NCI-H187 (cell line): ENCODE measurements at places on chromosomes 4 and X.

DNA sequence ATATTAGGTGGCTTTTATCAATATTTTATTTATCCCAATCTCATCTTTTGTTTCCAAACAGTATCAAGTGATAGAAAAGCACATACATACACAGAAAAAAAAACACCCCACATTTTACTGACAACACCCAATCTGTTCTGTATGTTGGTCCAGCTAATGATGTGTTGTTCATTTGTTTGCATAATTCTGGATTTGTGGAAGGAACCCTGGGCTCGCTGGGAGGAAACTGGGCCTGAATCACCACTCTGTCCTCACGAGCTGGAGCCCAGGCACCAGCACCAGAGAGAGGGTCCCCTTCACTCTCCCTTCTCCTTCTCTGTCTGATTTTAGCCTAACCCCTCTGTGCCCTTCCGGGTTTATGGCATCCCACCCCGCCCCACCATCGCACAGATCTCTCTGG, 79.8 kb downstream of the PSAPL1 start:
- DNase-seq: no peak

DNA sequence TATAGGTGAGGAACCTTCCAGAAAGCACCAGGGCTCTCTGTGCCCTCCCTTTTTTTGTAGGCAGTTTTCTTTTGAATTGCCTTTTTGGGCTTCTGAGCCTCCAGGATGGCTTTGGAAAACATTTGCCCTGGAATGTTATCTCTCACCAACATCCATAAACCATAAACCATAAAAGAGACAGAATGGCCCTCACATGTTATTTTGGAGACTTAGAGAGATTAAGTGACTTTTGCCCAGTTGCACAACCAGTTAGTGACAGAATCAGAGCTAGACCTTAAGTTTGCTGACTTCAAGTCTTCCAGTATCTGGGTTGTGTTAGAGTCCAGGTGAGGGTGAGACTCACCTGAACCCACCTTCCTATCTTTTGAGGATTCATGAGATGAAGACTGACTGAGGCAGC, 153.0 kb upstream of the STX18 start:
- no peak for DNase-seq

- no peak for DNase-seq
Measured at GRCh38 chrX:15241301-15241700, 28.6 kb downstream of the ASB9 start.

- DNase-seq: no peak
Measured at GRCh38 chr4:89723096-89723495, 113.9 kb downstream of the SNCA start.

DNA sequence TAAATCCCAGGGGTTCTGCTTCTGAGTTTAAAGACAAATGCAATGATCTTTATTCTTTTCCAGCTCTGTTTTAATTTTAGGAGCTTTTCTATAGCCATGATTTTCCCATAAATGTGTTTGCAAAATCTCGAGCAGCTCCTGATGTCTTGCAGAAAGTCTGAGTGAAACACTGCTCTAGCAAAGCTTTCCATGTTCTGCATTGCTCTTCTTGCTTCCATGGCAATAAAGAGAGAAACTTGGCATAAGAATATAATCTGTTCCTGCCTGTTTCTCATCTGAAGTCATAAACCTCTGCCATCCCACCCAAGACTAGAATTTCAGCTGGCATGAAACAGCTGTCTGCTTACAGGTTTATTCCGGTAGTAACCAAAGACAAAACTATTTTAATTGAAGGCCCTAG, 254.5 kb downstream of the SPRY1 start:
- no peak for DNase-seq

DNA sequence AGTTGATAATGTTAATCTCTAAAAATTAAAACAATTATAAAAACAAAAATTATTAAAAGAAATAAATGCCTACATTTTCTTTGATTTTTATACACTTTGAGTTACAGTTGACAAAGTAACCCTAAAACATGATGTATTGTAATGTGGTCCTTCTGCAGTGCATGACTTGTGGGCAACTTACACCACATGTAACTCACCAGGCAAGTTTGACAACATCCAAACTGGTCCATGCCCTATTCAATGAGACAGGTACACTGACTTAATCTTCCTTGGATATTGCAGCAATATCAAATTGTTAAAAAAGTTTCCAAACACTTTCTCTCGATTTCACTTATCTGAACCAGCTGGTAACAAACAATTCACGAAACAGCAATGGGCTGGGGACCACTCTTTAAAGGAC, 81.5 kb downstream of the FTHL17 start:
- DNase-seq: no peak

- DNase-seq: no peak
Measured at GRCh38 chr4:83850435-83850834, 314.5 kb downstream of the GPAT3 start.

GRCh38 chrX:3743801-3744439, 30.5 kb upstream of the PRKX start:
- DNase-seq: no peak

DNA sequence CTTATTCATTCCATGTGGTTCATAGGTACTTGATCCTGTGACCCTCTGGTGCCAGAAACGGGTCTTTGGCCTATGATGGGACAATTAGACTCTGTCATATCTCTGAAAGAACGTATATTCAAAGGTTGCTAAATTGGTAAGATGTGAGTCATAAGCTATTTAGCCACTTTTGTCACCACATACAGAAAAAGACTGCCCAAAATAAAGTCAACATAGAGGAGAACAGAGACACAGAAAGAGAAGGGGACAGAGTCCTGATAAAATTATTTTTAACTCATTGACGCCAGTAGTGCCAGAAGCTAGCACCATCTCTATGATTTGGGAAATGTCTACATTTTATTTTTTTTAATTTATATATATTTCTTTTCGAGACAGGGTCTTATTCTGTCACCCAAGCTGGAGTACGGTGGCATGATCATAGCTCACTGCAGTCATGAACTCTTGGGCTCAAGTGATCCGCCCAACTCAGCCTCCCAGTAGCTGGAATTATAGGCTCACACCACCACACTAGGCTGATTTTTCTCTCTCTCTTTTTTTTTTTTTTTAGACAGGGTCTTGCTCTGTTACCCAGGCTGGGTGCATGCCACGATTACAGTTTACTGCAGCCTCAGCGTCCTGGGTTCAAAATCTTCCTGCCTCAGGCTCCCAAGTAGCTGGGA, 92.1 kb upstream of the COX18 start:
- DNase-seq: no peak

DNA sequence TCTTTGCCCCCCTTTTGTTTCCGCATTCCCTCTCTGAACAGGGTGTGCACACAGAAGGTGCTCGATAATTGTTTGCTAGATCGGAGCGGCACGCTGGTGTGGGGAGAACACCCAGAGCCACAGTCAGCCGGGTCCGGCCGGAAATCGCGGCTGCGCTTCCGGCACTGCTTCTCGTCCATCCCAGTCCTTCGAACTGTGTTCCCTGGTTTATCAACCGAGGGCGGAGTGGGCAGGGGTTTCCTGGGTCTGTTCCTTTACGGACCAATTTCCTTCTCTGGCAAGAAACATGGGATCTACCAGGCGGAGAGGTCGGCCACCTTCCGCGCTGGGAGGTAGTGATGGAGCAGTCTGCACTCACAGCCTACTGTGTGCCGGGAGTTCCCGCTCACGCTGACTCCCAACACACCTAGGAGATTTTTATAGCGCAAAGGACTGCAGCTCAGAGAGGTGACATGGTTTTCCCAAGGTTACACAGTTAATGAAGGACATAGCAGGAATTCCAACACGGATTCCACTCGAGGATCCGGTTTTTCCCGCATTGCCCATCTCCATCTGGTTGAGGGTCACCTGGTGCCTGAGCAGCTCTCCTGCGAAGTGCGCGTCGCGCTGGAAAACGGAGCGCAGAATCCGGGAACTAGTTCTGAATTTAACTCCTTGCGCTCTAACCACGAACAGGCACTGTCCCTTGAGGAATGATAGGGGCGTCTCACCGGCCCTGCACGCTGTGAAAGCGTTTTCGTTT, 6.8 kb downstream of the MSX1 start:
- DNase-seq: peak; percentile 26

- no peak for DNase-seq
Measured at GRCh38 chrX:12981880-12982279, 7.0 kb downstream of the TMSB4X start.

- peak; percentile 7 for DNase-seq
Measured at GRCh38 chr4:73341454-73341853, 62.6 kb upstream of the ALB start.

GRCh38 chrX:100410901-100411801, 1.1 kb upstream of the PCDH19 start:
- DNase-seq: no peak

DNA sequence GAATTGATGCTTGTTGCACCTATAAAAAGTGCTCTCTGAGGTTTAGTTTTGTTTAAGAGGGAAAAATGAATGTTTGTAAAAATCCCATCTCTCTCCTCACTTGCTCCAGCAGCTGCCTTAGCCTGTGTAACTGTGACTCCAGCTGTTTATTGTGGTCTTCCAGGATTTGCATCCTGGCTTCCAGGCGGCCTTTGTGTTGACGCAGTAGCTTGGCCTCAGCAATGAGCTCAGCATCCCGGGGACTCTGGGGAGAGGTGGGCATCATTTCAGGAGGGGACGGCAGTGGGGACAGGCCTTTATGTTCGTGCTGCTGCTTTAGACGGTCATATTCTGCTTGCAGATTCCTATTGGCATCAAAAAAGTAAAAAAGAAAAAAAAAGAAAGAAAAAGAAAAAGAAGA, 75.3 kb upstream of the FTHL17 start:
- no peak for DNase-seq

DNA sequence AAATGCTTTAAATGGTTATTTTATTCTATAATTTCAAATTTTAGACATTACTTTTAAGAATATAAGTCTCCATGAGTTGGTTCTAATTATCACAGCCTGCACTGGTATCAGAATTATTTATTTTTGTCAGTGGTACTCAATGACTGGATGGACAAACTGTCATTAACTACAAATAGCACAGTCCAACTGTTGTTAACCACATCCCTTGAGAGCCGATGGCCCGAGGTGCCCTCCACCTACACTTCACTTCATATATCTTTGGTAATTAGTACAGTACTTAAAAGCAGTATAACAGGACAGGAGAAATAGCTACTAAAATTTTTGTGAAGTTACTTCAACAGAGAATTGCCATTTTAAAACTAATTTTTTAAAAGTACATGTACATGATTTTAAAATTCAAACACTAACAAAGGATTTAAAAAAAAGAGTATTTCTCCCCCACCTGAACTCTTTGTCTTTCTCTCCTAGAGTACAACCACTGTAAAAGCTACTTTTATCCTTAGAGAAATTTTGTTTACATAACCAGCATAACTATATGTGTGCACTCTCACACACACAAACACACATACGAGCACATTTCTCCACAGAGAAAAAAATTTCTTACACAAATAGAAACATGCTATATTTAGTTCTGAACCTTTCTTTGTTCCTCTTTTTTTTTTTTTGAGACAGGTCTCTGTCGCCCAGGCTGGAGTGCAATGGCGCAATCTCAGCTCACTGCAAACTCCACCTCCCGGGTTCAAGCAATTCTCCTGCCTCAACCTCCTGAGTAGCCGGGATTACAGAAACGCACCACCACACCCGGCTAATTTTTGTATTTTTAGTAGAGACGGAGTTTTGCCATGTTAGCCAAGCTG, 6.5 kb downstream of the TIFA start:
- no peak for DNase-seq

- no peak for DNase-seq
Measured at GRCh38 chr4:8582436-8582835, 2.2 kb downstream of the GPR78 start.

DNA sequence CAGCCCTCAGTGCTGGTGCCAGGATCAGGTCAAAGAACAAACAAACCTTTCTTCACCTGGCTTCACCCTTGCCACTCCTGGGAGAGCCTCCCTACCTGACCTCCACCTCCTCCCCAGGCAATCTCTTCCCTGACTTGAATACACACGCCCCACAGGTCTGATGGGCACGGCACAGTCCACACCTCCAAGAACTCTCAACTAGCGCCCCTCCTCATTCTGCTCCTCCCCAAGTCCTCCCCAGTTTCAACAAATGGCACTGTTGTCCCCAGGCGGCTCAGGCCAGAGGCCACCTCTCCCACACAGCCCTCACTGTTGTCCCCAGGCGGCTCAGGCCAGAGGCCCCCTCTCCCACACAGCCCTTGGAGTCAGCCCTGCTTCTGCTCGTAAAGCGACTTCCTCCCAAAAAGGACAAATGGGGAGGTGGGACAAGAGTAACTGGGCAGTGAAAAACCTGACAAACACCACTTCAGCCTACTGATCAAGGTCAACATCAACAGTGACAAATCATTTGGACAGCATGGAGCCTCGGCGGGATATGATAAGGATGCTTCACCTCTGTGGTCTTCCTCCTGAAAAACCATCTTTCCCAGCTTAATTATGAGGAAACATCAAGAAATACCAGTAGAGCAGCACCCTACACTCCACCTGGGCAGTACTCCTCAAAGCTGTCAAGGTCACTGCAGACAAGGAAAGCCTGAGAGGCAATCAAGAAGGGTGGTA, 2.9 kb downstream of the LETM1 start:
- DNase-seq: no peak

GRCh38 chrX:122565952-122566351, 618.1 kb upstream of the GRIA3 start:
- DNase-seq: no peak

DNA sequence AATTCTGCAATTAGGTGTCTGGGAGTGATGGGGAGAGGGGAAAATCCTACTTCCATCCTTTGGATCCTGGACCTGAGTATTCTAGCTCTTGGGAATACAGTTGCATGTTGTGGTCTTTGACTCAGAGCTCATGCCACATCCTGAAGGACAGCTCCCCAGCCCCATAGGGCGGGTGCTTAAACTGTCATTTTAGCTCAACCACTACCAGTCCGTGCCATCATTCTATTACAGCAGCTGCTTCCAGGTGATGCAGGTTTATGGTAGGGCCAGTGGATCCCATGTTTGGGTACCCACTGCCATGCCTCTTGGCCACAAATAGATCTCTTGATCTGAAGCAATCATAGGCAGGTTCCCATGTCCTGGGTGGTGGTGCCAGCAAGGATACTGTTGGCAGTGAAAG, 34.7 kb downstream of the CCKAR start:
- DNase-seq: no peak

- DNase-seq: no peak
Measured at GRCh38 chr4:122150931-122151330, 1.2 kb upstream of the BLTP1 start.

DNA sequence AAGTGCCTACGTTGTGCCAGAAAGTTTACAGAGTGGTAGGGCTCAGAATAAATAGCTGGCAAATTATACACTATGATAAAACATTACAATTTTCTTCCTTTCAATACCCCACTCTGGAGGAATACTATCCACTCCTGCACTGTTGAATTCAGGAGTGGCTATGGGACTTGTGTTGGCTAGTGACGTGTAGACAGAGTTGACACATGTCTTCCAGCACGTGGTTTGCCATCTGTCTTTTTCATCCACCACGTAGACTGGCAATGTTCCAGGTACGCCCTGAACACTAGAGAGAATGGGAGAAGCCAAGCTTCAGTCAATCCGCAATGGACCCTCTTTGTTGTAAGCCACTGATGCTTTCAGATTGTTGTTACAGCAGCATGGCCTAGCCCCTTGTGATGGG, 168.8 kb upstream of the RBPJ start:
- DNase-seq: no peak

GRCh38 chr4:68344049-68344448, 5.8 kb downstream of the YTHDC1 start:
- no peak for DNase-seq
